NCI-H1048 (cell line): ENCODE measurements at places on chromosomes 16 and 17.

DNA sequence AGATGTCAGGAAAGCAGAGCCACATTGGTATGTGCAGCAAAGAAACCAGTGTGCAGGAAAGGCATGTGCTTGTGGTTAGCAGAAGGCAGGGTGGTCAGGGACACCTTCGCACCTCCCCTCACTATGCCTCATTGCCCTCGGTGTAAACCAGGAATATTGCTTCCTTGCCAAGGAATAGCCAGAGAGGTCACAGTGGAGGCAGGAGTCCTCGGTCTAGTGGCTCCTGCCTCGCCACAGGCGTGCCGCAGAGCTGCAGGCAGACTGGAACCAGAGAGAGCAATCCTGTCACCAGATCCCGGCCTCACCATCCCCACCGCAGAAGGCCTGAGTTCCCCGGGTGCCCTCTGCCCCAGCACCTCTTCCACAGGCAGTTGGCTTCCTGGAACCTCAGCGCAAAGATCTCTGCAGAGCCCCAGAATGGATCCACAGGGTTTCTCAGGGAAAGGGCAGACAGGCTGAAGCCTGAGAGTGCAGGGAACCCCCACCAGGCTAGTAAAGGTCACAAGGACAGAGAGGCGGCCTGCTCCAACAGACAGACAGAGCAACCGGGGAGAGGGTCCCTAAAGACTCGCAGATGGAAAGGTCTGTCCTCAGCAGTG is 21.6 kb downstream of the CCDC182 start:
- no peak for DNase-seq

DNA sequence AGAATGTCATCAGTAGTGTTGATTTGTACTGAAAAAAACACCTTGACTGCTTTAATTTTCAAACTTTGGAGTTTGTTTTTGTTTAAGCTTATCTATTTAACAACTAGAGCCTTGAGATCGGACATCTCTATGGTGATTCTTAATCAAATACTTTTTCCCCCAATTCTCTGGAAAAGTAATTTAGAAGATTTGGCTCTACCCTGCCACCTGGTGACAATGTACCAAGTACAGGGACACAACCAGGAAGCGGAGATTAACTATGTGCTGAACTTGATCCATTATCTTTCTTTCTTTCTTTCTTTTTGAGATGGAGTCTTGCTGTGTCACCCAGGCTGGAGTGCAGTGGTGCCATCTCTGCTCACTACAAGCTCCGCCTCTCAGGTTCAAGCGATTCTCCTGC is 30.8 kb downstream of the USP43 start:
- DNase-seq, result no peak

DNA sequence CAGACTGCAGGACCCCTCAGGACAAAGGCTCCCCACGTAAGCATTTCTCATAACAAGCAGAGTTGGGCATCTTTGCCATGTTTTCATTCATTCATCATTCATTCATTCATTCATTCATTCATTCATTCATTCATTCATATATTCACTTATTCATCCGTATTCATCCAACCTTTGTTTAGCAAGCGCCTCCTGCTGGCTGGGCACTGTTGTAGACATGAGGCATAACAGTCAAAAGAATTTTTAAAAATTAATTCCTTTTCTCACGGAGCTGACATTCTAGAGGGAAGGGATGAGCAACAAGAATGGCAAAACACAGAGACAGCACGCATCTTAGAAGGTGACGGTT is 351.7 kb upstream of the TNRC6C start:
- DNase-seq, result no peak

DNA sequence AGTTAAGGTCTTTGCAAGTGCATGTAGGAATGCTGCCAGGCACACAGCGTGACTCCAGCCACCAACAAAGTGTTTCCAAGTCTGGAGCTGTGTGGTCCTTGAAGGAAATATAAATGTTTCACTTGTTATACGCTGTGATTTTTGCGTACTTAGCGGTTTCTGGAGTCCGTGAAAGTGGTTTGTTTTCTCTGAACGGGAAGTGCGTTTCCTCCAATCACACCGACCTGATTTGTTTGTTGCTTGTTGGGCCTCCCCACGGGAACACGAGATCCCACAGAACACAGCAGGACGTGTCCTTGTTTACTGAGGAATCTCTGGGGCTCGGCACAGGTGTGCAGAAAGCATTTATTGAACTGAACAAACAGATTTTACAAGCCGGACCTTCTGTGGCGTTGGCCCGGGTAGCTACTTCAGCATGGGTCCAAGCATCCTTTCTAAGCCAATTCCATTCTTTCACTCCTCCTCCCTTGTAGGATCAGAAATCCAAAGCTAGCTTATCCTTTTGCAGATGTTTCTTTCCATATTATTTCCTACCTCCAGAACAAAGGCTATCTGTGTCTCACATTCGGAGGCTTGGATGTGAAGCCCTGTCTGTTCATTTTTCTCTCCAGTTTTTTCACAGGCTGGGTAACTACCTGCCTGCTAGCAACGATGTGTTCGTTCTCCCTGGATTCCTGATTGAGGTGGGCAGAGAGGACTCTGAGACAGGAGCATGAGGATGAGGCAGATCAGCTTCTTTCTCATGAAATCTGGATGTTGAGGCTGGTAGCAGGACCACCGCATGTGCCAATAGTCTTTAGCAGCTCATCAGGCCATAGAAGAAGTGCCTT is 44.6 kb downstream of the ABAT start:
- no peak for DNase-seq

- DNase-seq, result no peak
Measured at GRCh38 chr16:31373235-31373634, 18.3 kb downstream of the ITGAX start.

GRCh38 chr16:84610376-84610775 is 7.5 kb downstream of the COTL1 start:
- no peak for DNase-seq

- DNase-seq, result no peak
Measured at GRCh38 chr17:36000732-36001109, 632 bp downstream of the CCL15 start.

GRCh38 chr16:50675686-50676610 is 5.2 kb downstream of the SNX20 start:
- DNase-seq, result no peak

DNA sequence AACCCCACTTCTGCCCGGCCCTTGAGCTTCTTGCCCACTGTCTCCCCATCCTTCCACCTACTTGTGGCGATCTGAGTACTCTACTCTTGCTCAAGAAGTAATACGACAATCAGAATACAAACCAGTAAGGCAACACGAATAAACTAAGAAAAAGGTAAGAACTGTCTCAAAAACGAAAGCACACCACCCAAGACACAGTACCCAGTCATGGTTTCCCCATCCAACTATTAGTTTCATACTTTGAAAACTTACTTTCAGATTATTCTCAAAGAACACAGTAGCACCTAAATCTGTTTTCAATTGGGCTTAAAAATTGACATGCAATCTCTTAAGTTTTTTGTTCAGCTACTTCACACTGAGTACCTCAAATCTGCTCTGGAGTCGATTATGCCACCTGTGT is 13.9 kb downstream of the GINS2 start:
- DNase-seq, result no peak

DNA sequence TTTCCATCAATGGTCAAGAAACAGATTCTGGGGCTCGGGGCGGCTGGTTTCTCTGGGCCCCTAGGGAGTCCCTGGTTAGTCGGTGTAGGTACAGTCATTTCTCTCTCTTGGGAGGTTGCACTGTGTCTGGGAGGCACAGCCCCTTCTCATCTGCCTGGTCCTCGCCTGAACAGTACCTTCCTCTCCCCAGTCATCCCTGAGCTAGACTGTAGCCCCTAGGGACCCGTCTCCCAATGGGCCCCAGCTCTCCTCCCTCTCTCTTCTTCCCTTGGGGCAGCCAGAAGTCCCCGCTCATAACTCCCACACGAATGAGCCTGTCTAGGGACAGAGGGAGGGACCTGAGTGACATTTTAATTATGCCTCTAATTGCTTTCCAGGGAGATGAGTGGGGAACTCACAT is 20.2 kb upstream of the CPSF4L start:
- no peak for DNase-seq

- DNase-seq, result no peak
Measured at GRCh38 chr16:3439637-3440036, 3.7 kb downstream of the ZNF597 start.
